ENCODE measurements at places on chromosomes 5 and 9.
A peak's percentile ranks its signal among the peaks of the same experiment; 100 is the strongest.

GRCh38 chr9:98045234-98046179 lies 11.0 kb upstream of the NANS start:
- DNase-seq, result peak; percentile 18

GRCh38 chr5:59055745-59056448 lies 473.0 kb downstream of the RAB3C start:
- DNase-seq, result no peak

DNA sequence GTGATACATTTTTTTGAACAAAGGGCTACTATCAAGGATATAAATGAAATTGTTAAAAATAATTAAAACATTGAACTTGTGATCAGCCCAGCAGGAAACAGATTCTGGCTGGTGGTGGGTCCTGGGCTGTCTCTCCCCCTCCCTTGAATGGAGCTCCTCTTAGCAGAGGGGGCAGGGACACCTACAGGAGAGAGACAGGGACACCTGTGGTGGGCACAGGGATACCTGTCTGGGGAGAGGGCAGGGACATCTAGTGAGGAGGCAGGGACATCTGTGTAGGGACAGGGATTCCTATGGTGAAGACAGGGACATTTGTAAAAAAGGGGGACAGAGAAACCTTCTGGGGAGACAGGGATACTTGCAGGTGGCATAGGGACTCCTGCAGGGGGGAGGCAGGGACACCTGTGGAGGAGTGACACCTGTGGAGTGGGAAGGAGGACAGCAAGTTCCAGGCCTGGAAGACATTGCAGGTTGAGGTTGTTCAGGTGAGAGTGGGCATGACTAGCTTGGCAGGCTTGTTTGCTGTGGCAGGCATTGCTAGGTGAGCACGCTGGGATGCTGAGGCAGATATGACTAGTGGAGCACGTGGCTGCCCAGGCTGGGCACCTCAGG lies 264.2 kb downstream of the IRX2 start:
- no peak for DNase-seq

DNA sequence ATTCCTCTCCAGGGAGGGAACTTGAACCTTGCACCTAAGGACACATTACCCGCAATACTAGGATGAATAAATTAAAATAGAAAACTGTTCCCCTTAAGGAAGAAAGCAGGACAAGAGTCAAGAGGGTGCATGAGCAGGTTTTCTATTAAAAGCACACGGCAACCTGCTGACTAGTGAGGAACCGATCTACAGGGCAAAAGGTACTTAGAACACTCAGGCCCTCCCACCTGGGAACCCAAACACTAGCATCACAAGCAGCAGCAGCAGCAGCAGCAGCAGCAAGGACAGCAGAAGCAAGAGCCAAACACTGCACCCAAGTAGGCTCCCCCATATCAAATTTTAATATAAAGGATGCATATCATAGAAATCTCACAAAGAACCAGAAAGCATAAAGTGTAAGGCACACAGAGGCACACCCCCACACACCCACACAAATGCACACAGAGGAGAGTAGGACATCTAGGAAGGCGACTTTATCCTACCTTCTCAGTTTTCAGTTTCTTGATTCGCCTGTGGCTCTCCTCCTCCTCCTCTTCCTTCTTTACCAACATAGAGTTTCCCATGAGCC lies 2.8 kb downstream of the ZNF608 start:
- no peak for DNase-seq

Measured in stimulated activated CD8-positive, alpha-beta memory T cell treated with anti-CD3 and anti-CD28 coated beads, Interleukin-7, amount 100 ng/mL, for 48 hours (primary cell).